Stimulated activated CD4-positive, alpha-beta T cell treated with anti-CD3 and anti-CD28 coated beads, Interleukin-4, amount 100 ng/mL, for 24 hours (primary cell): ENCODE measurements at places on chromosomes 5 and 9.

- DNase-seq = no peak
Measured at GRCh38 chr5:177099422-177100093, 12.8 kb downstream of the FGFR4 start.

DNA sequence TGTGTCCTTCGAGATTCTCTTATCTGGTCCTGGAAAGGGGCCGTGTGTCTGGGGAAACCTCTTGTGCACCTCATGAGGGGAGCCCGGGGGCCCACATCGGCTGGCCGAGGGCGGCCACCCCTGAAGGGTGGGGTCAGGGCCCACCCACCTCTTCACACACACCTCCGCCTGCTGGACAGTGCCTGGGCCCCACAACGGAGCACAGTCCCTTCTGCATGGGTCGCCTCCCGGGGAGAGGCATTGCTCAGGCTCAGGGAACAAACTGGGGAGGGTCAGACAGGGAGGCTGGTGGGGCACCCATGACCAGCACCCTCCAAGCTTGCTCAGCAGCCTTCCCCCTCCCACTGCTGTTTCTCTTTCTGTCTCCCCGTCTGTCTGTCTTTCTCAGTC lies 1.3 kb upstream of the LRRC14B start:
- no peak for DNase-seq

DNA sequence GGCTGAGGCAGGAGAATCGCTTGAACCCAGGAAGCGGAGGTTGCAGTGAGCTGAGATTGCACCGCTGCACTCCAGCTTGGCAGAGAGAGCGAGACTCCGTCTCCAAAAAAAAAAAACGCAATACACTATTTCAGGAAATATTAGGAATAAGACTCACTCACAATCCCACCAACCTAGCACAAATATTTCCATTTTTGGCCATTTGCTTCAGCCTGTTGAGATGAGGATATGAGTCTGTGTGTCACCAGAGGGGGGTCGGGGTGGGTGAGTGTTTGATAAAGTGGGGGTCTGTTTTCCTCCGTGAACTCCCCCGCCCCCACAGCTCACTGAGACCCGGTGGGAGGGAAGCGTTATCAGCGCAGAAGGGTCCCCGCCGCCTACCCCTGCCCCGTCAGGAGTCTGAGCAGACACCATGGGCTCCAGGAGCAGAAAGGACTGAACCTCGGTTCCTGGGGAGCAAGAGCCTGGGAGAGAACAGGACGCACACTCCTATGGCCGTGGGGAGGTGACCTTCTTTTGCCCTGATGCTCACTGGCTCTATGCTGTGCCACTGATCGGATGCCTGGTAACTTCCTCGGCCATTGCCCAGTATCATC lies 153.8 kb upstream of the PHYKPL start:
- DNase-seq = no peak

DNA sequence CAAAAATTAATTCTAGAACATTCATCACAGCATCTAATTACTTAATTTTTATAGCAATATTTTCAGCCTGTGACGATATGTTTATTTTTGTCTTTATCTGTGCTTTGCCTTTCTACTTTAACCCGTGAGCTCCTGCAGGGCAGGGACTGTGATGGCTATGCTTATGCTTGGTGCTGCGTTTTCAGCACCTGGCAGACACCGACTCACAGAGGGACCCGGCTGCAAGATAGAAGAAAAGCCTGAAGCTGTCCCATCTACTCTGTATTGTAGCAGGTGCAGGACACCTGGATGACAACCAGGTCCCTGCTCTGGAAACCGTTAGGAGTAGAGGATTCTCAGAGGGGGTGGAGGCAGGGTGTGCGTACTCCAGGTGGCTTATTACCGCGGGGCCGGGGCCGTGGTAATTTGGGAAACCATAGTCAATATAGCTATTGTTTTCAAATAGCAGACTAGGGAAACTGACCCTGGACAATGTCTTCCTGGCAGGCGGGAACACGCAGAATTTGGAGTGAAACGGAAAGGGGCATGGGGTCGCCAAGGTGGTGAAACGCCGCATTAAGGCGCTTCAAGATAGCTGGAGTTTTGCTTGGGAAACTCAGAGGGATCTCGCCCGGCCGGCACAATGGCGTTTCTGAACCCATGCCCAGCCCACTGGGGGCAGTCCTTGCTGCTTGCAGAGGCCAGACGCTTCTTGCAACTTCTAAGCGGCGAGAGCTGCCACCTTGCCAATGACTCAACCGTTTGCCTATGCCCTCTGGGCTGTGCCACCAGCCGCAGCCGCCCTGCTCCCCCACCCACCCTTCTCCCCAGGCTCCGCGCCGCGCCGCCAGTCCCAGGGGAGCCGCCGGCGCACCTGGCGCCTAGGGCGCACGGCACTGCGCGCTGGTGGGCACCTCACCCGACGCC lies 140.1 kb upstream of the PALM2AKAP2 start:
- DNase-seq = no peak

- no peak for DNase-seq
Measured at GRCh38 chr5:139767960-139768359, 27.6 kb upstream of the PSD2 start.

- no peak for DNase-seq
Measured at GRCh38 chr9:134328341-134328840, 2.1 kb downstream of the RXRA start.

- DNase-seq = no peak
Measured at GRCh38 chr9:28868228-28868990, 1295.1 kb upstream of the C9orf72 start.

- no peak for DNase-seq
Measured at GRCh38 chr5:115480900-115481299, 63.7 kb downstream of the FEM1C start.

- DNase-seq = no peak
Measured at GRCh38 chr9:125763394-125763801, 16.2 kb downstream of the PBX3 start.

DNA sequence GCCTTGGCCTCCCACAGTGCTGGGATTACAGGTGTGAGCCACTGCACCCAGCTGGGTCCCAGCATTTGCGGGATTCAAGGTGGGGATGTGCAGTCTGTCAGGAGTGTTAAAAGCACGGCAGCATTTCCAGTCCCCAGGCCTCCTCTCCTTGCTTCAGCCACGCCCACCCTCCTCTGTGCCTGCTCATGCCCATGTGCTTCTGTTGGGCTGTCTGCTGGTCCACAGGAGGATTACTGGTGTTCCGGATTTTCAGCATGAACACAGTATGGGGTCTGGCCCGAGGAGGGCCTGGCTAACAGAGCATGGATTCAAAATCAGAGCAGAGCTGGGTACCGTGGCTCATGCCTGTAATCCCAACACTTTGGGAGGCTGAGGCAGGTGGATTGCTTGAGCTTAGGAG lies 5.5 kb downstream of the ARRDC1 start:
- no peak for DNase-seq

GRCh38 chr5:33523208-33523771 lies 82.5 kb downstream of the TARS1 start:
- DNase-seq = no peak

DNA sequence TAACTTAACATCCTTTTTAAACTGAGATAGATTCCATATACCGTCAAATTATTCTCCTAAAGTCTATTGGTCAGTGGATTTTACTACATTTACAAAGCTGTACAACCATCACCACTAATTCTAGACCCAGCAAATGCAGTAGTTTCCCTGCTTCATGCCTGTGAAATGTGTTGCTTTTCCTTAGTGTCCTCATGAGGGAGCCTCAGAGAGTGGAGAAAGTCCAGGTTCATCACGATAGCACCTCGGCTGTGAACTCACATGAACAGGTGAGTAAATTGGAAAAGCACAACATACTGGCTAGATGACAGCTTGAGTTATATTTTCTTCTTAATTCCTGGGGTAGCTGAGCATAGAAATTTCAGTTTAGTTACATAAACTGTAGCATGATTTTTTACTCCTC lies 653.7 kb downstream of the MTRR start:
- DNase-seq = no peak

GRCh38 chr9:93968451-93969327 lies 13.5 kb upstream of the BARX1 start:
- no peak for DNase-seq

DNA sequence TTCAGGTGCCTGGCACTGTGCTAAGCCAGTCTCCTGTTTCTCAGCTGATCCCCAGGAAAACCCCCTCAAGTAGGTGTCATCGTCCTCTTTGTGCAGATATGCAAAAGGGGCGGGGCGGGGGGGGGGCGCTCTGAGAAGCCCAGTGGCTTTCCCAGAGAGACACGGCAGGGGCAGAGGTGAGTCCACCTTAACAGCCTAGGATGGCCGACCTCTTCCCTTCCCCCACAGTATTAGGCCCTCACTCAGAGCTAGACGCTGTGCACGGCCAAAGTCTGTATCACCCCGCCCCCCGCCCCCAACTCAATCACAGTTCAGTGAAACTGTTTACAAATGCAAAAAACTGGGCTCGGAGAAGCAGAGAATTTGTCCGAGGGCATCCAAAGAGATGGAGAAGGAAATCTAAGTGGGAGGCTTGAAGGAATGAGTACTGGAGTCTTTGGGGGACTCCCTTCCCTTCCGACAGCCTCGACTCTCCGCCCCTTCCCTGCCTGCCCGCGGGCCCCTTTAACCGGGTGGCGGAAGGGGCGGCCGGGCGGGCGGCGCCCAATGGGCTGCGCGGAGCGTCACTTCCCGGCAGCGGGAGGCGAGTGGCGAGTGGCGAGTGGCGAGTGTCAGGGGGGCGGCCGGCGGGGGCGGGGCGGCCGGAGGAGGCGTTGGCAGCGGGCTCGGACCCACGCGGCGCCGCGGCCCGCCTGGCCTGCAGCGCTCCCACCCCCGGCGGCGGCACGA lies at the start of gene ERGIC1:
ERGIC1 (plus strand) TSS at position 566 of the 729 bp plus-strand sequence; CDS start at position 729, 163 bp downstream.
- peak; percentile 72 for DNase-seq

DNA sequence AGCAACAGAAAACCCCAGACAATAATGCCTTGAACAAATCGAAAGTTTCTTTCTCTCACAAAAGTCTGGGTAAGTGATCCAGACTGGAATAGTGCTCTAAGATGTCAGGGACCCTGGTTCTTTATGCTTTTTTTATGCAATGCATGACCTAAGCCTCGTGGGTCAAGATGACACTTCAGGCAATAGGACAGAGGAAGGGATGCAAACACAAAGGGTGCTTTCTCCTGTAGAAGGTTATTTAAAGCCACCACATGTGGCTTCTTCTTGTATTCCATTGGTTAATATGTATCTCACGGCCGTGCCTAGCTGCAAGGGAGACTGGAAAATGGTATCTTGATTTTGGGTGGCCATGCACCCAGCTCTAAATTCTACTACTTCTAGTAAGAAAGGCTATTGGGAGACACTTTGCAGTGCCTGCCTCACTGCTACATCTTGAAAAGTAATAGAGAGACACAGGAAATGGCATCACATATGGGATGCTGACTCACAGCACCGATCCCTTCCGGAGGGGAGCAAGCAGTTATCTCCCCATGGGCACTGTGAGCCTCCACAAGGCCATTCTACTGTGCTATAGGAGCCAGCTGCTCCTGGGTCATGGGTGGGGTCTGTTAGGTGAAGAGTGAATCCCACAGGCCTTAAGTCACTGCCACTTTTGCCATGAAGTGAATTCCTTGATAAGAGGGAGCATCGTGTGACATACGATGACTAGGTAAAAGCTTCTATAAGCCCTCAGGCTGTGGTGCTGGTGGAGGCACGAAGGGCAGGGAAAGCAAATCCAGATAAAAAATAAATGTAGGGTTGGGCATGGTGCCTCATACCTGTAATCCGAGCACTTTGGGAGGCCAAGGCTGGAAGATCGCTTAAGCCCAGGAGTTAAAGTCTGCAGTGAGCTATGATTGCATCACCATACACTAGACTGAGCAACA lies 32.5 kb upstream of the RAB14 start:
- DNase-seq = no peak

DNA sequence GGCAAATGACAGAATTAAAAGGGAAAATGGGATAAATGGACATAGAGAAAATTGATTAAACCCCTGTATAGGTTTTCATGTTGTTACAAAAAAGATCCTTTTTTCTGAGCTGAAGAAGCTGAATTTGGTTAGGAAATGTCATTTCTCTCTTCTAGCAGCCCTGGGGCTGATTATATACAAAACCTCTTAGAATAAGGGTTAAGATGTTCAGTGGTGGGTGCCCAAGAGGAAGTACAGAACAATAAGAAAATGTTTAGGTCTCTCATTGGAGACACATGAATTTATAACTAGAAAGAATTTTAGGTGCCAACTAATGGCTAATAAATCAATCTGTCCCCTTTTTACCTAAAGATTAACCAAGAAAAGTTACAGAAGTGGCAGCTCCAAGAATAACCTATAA lies 14.2 kb downstream of the ABHD17B start:
- no peak for DNase-seq

GRCh38 chr9:5630081-5630507 lies 1.2 kb downstream of the RIC1 start:
- no peak for DNase-seq

DNA sequence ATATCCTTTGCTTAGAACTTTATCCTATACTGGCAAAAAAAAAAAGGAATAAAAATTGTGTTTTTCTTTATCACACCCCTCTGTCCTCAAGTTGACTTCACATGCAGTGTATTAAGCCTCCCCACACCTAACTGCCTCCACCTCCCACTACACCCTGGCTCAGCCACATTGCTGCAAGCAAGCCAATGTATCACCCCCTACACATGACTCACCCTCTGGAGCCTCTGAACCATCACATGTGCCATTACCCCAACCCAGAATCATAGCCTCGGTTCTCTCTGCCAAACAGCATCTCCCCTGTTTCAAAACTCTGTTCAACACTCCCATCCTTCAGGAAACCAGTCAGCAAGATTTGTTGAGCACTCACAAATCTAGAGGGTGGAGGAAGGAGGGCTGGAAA lies 209.0 kb downstream of the CWC27 start:
- no peak for DNase-seq

- no peak for DNase-seq
Measured at GRCh38 chr9:137136261-137136880, 2.6 kb upstream of the GRIN1 start.

DNA sequence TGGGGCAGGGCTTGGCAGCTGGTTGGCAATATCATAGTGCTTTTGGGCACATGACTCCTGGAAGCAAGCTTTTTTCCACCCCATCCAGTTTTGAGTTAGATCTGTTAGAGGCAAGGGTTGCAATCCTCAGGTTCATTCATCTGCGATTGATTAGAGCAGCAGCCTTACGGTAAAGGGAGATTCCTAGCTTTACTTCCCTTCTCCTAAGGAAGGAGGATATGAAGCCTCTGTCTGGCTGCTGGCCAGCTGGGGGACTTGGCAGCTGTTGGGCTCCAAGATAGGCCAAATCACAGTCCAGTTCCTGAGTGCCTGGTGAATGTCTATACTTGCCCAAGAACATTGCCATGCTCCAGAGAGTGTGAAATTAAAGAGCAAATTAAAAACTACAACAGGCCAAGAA lies 113.4 kb upstream of the CCNH start:
- DNase-seq = no peak

GRCh38 chr5:78506261-78507024 lies 142.1 kb downstream of the LHFPL2 start:
- no peak for DNase-seq

GRCh38 chr5:91487420-91487819 lies 104.3 kb upstream of the ARRDC3 start:
- no peak for DNase-seq

- DNase-seq = no peak
Measured at GRCh38 chr5:39523821-39524220, 99.0 kb upstream of the DAB2 start.

DNA sequence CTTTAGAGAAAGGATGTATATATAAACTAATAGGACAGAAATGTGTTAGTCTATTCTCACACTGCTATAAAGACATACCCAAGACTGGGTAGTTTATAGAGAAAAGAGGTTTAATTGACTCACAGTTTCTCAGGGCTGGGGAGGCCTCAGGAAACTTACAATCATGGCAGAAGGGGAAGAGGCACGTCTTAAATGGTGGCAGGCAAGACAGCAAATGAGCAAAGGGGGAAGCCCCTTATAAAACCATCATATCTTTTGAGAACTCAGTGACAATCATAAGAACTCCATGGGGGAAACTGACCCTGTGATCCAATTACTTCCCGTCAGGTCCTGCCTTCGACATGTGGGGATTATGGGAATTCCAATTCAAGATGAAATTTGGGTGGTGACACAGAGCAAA lies 8.8 kb upstream of the RICTOR start:
- DNase-seq = no peak
